ENCODE measurements at places on chromosomes 5 and 9.

DNA sequence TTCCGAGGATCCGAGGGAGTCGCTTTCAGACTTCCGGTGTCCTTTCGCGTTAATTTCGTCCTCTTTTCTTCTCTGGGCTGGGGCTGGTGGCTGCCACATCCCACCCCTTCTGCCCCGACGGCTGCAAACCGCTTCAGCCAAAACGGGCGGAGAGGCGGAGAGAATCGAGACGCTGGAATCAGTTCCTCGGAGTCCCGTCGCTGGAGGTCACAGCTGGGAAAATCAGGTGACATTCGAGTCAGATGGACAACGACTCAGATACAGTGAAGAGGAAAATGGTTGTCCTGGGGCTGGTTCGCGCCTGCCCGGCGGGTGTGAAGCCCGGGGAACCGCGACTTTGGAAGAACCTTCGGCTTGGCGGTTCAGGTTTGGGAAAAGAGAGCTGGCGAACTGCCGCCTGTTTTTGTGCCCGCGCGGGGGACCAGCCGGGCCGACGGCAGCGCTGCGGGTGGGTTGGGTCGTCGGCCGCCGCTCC lies 8.9 kb upstream of the NKX2-5 start:
- no peak for DNase-seq

GRCh38 chr9:34513567-34514214 lies 9.1 kb downstream of the ENHO start:
- DNase-seq = no peak

- DNase-seq = no peak
Measured at GRCh38 chr9:107637421-107638420, 148.2 kb upstream of the KLF4 start.

DNA sequence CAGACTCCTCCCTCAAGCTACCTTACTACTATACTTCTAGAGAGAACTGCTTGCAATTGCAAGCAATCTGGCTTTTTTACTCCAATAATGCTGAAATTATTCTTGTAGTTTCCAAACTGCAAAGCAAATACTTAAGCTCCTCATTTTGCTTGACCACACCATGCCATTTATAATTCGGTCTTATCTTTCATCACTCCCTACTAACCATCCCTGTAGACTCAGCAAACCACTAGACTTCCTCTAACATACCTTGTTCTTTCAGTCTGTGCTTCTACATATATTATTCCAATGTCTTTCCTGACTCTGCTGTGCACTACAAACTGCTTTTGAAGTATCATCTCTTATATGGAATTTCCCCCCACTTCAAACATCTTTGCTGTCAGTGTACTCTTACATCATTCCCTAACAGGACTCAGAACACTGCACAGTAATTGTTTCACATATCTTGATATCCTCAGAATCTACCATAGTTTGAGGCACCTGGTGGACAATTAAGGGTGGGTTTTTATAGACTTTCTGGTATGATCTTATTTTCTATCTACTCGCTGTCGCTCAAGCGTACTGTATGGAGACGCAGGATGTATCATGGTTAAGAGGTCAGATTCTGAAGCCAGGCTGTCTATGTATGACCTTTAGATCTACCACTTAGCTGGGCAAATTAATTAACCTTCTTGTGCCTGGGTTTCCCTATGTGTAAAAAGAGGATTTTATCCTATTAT lies 2.8 kb downstream of the IL6ST start:
- no peak for DNase-seq

DNA sequence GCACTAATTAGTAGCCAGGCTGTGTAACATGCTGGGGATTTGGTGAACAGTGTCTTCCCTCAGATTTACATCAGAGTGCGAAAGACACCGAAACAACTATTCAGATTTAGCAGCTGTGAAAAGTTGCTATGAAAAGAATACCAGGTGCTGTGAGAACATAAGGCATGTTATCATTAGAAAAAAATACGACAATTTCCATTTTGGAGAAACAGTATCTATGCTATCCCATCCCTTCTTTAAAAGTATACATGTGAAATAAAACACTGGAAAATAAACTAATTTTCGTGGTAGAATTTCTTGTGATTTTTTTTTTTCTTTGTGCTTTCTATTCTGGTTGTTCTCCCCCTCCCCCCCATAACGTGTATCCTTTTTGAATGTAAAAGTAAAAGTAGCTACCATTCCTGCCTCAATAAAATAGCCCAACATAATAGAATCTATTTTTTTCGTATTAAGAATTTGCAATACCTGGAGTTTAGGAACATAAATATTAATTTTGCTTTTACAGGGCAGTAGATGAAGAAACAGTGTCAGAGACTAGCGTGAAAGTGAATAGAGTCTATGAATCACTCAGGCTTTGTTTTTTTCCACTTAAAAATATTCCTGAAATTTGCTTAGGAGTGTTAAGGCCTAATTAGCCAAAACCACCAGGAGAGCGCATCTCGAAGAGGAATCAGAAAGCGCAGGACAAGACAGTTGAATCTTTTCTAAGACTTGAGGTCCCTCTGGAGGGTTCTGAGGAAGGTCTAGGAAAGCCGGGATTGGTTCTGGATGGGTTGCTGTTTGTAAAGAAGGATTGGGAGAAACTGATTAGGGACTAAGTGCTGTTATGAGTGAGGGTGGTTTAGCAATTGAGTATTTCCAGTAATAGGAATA lies 813 bp upstream of the SLU7 start:
- no peak for DNase-seq

DNA sequence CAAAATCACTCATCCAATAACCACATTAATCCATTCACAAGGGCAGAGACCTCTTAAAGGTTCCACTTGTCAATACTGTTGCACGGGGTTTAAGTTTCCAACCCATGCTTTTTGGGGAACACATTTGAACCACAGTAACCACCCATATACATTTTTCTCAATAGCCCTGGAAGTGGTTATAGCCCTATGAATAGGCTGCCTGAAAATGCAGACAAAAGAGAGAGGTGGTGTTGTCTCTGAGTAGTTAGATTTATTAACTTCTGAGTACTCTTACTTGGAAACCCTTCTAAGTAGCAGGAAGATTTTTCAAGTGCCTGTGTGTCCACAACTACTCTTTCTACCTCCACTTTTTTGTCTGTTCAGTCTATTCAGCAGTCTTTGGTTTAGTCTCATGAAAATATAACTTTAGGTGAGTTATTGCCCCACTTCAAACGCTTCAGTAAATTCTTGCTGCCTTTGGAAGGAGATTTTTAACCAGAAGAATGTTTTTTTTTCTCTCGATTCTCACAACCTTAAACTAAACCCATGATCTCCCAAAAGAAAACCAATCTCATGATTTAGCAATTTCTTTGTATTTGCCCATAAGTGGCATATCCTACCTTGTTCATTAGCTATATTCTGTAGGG lies 42.6 kb downstream of the ARHGEF28 start:
- no peak for DNase-seq

DNA sequence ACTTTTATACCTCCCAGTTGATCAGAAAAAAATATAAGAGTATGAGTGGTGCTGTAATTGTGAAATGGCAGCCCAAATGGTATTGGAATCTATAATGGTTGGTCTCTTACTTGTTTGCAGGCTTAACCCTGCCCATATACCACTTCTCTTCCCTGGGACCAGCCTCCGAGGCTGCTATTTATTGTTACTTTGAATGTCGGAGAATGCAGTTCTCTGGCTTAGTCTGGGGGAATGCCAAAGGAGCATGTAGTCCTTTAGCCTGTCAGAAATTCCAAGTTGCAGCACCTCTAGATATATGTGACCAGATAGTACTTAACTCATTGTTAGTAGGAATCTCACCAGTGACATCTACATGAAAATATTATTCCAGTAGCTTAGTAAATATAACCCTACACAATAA lies 47.5 kb downstream of the SLC44A1 start:
- DNase-seq = no peak

DNA sequence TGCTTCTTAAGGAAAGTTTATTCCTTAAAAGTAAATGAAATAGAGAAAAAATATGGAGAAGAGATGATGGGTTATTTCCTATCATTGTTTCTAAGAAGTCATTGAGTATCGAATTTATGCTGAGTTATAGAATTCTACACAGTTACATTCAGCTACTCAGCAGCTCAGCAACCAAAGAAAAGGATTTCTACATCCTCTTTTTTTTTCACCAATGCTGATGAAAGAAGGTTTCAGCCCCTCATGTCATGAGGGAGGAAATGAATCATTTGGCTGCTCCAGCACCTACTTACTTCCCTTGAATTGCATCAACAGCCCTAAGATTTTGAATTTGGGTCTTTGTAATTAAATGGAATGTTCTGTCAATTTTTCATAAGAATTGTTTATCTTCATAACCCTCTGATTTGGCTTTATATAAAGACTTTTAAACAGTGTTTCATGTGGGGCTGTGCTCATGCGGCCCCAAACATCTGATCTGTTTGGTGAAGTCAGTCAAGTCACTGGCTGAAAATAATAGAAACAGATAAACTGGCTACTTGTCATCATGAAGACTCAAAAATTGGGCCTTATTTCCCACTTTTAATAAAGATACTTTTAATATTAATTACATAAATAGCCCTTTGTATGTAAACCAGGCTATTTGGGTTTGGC lies 18.5 kb upstream of the SNX2 start:
- DNase-seq = no peak

- no peak for DNase-seq
Measured at GRCh38 chr9:126531035-126531571, 82.6 kb upstream of the LMX1B start.

GRCh38 chr5:159657771-159658170 lies 258.5 kb upstream of the ADRA1B start:
- DNase-seq = no peak

DNA sequence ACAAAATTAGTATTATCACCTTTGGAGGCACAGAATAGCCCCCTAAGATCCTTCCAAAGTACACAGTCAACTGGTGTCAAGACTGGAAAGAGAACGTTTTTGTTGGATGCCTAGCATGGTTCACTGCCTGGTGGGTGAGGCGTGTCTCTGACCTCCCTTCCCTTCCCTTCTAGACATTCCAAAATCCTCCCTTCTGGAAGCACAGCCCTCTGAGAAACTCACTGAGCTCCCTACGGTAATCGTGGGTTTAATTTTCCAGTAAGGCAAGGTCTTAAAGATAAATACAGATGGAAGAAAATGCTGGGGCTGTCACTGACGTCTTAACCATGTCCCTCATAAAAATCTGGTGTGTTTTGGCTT lies 138.8 kb downstream of the LIFR start:
- DNase-seq = no peak

GRCh38 chr5:168207450-168208029 lies 83.9 kb upstream of the WWC1 start:
- no peak for DNase-seq

- no peak for DNase-seq
Measured at GRCh38 chr9:114938687-114939575, 8.5 kb upstream of the TNFSF8 start.

GRCh38 chr9:38318759-38319495 lies 73.6 kb upstream of the ALDH1B1 start:
- DNase-seq = no peak

GRCh38 chr5:123170061-123170460 lies 81.0 kb downstream of the PRDM6 start:
- DNase-seq = no peak

DNA sequence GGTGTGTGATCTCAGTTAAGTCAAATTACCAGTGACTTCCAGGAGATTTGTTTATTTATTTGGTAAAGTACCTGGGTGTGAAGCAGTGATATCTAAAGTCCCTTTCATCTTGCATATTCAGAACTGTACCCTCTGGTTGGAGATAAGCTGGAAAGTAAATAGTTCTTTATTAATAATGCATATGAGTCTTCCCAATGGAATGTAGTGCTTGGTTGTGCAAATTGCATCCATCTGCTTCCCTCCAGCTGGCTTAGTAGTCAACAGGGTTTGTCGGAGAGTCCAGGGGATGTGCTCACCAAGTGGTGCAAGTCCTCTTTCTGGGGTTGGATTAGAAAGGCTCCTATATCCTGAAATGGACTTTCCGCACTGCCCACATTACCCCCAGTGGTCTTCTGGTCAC lies 42.0 kb downstream of the TRPM3 start:
- DNase-seq = no peak

GRCh38 chr9:5580650-5581049 lies 48.3 kb upstream of the RIC1 start:
- no peak for DNase-seq

DNA sequence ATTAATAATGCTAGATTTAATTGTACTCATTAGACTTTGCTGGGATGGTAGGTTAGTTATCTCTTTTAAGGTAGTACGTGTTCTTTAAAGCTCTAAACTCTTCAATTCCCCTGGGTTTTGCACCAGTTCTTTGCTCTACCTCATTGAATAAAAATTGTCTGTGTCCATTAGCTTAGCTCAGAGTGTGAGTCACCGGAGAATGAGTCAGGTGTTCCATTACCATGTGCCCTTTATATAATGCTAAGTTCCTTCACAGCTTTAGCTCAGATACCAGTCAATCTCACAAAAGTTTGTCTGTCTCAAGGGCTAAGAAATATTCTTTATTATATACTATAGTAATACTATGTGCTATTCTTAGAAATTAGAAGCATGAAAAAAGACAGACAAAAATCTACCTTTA lies 339.4 kb downstream of the PRELID2 start:
- no peak for DNase-seq

DNA sequence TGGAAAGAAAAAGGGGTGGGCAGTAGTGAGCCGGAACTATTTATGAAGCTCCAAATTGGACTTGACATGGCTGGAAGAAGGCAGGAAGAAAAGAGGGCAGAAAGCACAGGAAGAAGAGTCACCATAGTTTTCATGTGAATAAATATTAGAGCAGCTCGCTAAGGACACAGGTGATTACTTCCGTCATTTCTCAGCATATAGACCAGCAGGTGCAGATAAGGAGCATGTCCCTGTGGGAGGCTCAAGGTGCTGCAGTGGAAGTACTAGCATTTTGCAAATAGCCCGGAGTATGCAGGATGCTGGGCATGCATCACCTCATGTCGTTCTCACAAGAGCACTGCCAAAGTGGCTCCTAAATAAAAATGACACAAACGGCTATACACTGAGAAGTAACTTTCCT lies 71.3 kb upstream of the HTR4 start:
- no peak for DNase-seq

DNA sequence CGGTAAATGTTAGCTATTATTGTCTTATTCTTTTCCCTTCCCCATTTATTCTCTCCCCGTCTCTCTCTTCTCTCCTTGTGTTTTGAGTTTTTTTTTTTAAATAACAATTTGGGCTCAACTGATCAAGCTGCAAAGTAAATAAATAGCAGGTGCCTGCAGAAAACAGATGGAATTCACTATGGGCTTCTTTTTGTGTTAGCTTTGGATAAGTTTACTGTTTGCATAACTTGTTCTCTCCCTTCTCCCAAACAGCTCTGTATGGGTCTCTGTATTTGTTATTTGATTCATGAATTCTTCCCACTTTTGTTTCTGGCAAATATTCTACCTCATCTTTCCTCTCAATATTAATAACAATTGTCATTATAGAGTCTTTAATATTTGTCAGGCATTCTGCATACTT lies 111.8 kb upstream of the ASTN2 start:
- no peak for DNase-seq
